Kasumi-1 (cell line): ENCODE measurements at places on chromosomes 6 and 20.

DNA sequence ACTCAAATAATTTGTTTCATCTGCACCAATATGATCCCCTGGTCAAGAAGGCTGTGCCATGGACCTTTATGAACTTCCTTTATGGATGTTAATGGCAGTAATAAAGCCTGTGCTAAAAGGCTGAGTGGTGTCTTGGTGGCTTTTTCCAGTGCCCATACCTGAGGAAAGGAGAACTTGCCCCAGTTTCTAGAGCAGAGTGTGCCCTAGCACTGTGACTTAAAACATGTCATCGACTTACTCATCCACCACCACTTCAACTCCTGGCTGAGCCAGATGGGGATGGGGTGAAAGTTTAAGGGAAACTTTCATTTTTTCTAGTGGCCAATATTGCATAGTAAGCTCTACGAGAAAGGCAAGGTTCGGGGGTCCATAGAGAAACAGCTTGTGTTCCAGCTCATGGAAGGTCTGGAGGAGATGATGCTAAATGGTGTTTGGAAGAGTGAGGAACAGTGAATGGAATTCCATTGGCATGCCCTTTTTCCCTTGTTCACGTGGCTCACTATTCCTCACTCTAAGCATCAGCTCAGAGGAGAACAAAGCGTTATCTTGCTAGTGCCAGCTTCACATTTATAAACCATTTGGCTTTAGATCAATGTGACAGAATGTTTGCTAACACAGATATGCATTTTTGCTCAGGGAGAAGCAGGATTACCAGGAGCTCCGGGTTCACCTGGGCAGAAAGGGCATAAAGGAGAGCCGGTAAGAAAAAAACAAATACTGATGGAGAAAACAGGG, 71.2 kb downstream of the COL19A1 start:
- DNase-seq: no peak

DNA sequence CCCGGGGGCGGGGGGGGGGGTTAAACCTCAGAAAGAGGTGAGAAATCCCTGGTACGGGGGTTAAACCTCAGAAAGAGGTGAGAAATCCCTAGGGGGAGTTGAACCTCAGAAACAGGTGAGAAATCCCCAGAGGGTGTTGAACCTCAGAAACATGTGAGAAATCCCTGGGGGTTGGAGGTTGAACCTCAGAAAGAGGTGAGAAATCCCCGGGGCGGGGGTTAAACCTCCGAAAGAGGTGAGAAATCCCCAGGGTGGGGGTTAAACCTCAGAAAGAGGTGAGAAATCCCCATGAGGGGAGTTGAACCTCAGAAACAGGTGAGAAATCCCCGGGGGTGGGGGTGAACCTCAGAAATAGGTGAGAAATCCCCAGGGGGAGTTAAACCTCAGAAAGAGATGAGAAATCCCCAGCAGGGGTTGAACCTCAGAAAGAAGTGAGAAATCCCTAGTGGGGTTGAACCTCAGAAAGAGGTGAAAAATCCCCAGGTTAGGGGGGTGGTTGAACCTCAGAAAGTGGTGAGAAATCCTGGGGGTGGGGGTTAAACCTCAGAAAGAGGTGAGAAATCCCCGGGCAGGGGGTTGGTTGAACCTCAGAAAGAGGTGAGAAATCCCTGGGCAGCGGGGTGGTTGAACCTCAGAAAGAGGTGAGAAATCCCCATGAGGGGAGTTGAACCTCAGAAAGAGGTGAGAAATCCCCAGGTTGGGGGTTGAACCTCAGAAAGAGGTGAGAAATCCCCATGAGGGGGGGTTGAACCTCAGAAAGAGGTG, 87.4 kb downstream of the PLG start:
- no peak for DNase-seq

DNA sequence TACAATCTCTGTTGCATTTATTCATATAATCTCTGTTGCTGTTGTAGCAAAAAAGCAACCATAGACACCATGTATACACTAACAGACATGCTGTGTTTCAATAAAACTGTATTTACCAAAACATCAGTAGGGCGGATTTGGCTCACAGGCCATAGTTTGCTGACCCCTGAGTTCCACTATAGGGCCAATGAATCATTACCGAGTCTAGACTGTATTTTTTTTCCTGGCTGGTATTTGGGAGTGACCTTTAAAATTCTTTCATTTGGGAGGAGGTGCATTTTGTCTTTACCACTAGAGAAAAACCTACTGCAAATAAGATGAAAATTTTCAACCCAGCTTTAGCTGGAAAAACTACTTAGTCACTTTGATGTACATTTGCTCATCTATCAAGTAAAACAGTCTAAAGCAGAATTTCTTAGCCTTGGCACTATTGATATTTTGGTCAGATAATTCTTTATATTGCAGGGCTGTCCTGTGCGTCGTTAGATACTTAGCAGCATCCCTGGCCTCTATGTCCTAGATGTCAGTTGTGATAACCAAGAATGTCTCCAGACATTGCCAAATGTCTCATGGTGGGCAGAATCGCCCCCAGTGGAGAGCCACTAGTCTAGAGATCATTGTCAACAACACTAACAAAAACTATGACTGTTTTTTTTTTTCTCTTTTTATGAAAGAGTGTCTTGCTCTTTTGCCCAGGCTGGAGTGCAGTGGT, 39.5 kb downstream of the DCBLD1 start:
- DNase-seq: no peak

GRCh38 chr20:39829661-39830060, 859.4 kb downstream of the MAFB start:
- DNase-seq: no peak

DNA sequence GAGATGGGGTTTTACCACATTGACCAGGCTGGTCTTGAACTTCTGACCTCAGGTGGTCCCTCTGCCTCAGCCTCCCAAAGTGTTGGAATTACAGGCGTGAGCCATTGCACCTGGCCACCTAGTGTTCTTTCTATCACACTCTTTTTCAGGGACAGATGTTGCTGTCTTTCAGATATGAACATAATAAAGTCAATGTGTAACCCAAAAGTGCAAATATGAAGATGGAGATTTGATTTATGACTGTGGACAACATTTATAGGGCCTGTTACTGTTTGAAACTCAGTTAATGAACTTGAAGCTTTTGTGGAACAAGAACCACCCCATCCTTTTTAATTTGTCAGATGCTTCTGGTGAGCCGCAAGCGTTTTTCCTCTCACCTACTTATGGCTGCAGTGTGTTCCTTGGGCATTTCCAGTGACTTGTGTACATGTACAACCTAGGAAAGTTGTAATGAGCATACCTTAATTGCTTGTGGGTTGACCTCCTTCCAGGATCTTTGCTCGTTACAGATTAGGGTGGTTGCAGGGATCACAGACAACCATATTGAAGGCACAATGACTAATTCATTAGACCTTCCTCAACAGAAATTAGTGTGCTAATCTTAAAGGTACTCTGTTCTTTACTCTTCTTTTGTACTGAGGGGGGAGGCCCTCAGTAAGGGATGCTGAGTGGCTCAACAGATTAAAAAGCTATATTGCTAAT, 6.8 kb downstream of the TBPL1 start:
- DNase-seq: no peak

GRCh38 chr6:138996524-138996923, 8.5 kb upstream of the REPS1 start:
- no peak for DNase-seq

DNA sequence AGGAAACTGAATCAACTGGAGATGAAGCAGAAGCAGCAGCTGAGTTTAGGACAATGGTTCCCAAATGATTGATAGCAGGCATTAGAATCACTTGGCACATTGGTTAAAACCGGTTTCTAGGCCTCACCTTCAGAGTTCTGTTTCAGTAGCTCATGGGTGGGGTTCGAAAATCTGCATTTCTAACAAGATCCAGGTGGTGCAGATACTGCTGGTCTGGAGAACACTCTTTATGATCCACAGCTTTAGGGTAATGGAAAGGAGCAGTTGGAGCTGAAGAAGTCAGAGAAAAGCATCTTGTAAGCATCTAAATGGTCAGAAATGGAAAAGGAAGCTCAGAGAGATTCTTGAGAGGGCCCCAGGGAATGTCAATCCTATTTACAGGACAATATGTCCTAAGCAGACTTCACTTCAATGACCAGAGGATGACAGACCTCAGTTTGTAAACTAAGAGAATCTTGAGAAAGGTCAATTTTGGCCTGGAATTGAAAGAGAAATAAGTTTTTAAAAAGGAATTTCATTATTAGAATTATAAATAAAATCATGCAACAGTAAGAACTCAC, 8.5 kb downstream of the TSPYL1 start:
- DNase-seq: no peak

DNA sequence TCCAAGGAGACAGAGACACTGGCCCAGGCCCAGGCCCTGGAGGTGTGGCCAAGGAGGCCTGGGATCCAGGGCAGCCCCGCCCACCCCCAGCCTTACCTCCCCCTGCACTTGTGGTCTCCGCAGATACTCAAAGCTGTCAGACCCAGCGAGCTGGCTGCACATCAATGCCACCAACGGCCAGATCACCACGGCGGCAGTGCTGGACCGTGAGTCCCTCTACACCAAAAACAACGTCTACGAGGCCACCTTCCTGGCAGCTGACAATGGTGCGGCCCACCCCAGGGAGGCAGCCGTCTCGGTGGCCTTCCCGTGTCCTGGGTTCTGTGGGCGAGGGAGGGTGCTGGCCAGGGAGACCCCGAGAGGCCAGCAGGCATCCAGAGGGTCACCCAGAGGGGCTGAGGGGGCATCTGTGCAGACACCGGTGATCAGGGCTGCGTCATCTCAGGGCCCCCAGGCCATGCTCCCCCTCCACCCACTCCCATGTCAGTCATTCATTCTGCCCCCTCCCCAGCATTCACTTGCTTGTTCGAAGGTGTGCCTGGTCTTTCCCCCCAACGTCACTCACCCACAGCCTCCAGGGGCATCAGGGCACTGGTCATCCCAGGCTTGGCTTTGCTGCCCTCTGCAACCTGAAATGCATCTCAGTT, 141.3 kb downstream of the TAF4 start:
- no peak for DNase-seq

GRCh38 chr20:63248835-63249591, 5.2 kb downstream of the NKAIN4 start:
- DNase-seq: no peak

GRCh38 chr6:138724015-138724414, 49.6 kb upstream of the CCDC28A start:
- DNase-seq: peak; percentile 69

GRCh38 chr6:147904416-147904815, 395.9 kb downstream of the SAMD5 start:
- no peak for DNase-seq
